ENCODE measurements at places on chromosomes 1 and 21.

GRCh38 chr1:44721485-44722361 is 9.2 kb downstream of the RNU5D-1 start:
- DNase-seq = peak; percentile 86

DNA sequence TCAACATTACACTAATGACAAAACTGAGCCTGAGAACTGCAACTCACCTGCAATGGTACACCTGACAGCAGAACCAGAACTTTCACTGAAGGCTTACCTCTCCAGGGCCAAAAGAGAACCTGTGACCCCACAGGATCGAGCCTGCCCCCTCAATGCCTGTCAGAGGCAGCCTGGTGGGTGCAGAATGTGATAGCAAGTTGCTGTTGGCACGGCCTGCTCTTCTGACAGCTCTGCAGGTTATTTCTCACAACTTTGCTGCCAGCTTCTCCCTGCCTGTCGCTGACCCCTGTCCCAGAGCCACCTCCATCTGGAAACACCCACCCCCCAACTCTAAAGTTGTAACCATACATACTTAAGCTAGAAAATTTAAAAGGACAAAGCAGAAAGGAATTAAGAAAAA is 35.2 kb downstream of the HIVEP3 start:
- no peak for DNase-seq

DNA sequence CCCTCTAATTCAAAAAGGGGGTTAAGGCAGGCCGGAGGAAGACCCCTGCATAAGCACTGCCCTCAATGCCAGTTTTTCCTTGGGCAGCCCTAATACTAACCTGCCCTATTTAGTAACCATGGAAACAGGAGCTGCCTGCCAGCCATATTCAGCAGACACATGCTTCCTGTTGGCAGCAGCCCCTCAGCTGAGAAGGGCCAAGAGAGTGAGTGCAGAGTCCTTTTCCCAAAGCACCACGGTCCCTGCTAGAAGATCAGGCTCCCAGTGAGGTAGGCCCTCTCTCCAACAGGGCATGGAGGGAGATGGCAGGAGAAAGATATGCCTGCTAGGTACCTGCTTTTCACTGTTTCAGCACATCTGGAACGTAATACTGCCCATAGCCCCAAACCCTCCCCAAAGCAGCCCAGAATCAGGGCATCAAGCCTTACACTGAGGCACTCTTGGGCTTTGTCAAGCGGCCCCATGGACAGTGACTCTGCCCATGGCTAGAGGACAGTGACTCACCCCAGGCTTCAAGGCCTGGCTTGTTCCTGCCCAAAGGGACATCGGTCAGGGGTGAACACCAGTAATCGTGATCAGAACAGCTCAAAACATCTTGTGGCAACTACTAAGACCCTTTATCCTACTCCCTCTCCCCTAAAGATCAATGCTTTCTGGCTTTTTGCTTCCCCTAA is 64.5 kb downstream of the BCAR3 start:
- no peak for DNase-seq

GRCh38 chr21:40952551-40953323 is 105.8 kb upstream of the DSCAM start:
- DNase-seq = no peak

DNA sequence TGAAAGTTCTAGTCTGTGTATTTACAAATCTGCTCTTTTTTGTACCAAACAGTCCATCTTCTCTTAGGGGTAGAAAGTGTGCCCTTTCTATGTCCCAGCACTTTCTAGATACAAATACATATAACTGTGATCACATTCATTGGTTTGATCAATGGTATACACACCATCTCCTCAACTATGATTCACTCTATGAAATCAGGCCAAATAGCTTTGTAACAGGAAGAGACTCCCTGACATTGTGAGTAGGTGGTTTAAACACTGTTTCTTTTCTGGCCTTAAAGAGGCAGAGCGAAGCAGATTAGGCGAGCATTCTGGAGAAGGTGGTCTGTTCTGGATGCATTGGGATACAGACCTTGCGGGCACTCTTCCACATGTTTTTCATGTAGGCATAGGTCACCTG is 39.3 kb upstream of the EXOSC10 start:
- no peak for DNase-seq

DNA sequence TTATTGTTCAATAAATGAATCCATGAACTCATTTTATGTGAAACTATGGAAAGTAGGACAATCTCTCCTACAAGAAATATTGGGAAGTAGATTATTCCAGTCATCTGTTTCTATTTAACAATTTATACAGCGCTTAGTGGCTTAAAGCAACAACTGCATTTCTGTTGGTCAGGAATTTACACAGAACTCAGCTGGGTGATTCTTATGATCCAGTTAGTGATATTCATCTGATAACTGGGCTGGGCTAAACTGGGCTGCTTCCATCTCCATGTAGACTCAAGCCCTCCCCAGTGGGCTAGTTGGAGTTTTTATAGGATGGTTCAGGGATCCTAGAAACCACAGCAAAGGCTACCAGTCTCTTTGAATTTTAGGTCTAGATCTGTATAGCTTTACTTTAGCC is 497.9 kb upstream of the NEGR1 start:
- no peak for DNase-seq

- DNase-seq = no peak
Measured at GRCh38 chr1:32706491-32706890, 3.9 kb upstream of the SYNC start.

DNA sequence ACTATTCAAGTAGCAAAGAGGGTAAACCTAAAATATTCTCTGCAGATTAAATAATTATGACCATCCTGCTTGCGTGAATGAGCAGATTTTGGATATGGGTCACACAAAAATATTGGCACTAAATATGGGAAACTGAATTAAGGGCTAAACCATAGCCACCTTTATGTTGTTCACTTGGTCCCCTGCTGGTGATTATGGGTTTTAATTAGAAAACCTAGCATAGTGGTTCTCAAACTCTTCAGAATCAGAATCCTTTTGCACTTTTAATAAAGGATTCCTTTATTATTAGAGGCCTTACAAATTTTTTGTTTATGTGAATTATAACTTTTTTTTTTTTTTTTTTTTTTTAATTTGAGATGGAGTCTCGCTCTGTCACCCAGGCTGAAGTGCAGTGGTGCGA is 38.5 kb upstream of the ZNHIT6 start:
- no peak for DNase-seq

GRCh38 chr21:35506352-35506751 is 457.2 kb upstream of the RUNX1 start:
- DNase-seq = no peak

All from activated naive CD8-positive, alpha-beta T cell treated with anti-CD3 and anti-CD28 coated beads for 36 hours (primary cell).